Fibroblast of pulmonary artery (primary cell): ENCODE measurements at places on chromosomes 13 and 19.
A peak's percentile ranks its signal among the peaks of the same experiment; 100 is the strongest.

DNA sequence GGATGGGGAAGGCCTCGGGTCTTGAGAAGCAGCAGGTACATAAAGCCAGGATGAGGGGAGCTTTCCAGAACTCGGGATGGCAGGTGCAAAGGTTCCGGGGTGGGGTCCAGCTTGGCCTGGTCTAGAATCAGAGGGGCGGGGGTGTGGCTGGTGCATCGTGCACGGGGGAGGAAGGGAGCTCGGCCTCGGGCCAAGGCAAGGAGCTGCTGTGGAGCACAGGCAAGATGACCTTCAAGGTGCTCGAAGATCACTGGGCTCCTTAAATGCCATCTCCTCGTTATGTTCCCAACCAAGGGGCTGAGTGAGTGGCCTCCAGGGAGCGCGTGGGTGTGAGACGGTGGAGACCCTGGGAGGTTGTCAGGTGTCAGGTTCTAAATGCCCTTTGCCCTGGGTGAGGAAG, 16.1 kb upstream of the SIGLEC11 start:
- DNase-seq, result no peak

DNA sequence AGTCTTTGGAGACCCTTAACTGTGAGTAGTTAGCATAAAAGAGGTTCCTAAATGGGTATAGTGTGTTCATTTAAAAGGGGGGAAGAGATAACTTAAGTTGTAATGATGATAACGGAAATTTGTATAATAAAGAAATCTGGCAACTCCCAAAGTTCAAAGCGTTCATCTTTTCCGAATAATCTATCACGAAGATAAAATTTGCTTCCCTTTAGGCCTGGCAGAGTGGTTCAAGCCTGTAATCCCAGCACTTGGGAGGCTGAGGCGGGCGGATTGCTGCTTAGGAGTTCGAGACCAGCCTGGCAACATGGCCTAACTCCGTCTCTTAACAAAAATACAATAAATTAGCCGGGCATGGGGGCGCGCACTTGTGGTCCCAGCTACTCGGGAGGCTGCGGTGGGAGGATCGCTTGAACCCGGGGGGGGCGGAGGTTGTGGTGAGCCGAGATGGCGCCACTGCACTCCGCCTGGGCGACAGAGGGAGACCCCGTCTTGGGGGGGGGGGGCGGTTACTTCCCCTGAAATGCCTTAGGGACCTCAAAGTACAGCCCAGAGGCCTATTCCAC, 934 bp downstream of the N4BP2L2 start:
- DNase-seq, result peak; percentile 19

- DNase-seq, result no peak
Measured at GRCh38 chr13:111209613-111210012, 94.5 kb downstream of the ARHGEF7 start.

- no peak for DNase-seq
Measured at GRCh38 chr19:1675633-1676350, 23.4 kb upstream of the TCF3 start.

DNA sequence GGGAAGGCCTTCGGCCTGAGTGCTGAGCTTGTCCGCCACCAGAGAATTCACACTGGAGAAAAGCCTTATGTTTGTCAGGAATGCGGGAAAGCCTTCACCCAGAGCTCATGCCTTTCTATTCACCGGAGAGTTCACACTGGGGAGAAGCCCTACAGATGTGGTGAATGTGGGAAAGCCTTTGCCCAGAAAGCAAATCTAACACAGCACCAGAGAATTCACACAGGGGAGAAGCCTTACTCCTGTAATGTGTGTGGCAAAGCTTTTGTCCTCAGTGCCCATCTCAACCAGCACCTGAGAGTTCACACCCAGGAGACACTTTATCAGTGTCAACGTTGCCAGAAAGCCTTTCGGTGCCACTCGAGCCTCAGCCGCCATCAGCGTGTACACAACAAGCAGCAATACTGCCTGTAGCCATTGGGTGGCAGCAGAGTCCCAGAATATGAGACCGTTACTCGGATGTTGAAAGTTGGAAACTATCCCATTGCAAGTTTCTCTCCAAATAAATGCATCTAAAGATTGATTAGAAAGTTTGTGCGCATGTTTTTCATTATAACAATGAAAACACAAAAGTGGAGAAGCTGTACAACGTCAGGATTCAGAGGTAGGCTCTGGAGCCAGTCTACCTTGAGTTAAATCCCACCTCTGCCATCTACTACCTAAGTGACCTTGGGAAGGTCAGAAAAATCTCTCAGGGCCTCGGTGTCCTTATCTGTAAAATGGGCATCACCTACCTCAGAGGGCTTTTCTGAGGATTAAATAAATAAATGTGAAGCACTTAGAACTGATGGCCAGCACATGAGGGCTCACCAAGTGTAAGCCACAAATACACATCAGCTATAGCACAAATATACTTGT, 21.1 kb downstream of the ZNF473 start:
- peak; percentile 17 for DNase-seq

- DNase-seq, result no peak
Measured at GRCh38 chr19:30087381-30088138, 145.5 kb downstream of the URI1 start.

DNA sequence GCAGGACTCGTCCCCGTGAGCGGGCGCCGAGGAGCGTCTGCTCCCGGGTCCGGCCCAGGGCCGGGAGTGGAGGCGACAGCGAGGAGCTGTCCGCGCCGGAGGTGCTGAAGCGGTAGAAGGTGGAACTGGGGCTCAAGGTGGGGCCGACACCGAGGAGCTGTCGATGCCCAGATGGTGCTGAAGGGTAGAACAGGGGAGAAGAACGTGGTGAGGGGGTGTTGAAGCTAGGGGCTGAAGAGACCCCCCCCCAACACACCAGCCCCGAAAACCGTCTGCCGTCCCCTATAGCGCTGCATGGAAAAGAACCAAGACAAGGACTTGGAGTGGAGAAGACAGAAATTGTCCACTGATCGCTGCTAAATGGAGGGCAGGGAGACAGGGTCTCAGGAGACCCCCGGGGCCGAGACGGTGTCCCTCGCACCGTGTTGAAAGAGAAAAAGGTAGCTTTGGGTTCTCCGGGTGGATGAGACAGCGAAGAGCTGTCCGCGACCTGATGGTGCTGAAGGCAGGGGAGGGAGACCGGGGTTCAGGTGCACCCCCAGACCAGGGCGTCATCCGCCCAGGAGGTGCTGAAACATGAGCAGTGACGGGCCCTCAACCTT, 7.1 kb upstream of the PDE4C start:
- DNase-seq, result peak; percentile 54

DNA sequence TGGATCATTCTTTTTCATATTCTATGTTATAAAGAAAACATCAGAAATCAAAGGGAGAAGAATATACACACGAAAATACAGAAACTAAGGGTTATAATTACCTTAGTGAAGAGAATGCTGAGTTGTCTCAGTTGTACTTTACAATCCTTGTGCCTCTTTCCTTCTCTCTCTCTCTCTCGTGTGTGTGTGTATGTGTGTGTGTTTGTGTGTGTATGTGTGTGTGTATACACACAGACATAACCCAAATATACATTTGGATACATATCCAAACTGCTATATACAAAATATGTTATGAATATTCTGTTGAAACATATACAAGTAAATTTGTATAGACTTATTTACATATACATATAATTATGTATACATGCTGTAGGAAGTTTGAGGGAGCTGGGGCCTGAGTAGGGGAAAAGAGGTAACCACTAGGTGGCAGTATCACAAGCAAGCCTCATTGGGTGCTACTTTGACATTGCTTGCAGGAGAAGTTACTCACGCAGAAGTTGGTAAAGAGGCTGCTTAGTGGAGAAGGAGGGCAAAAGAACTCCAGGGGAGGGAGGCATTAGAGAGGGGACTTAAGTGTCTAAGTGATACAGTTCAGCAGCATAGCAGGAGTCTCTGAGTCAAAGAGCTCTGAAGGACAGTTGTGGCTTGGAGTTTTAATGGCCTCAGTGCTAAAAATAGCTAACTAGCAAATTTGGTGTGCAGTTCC, 465.1 kb upstream of the PCDH20 start:
- DNase-seq, result peak; percentile 41

GRCh38 chr13:66154976-66155375, 1075.2 kb downstream of the PCDH9 start:
- DNase-seq, result peak; percentile 28

GRCh38 chr13:30722361-30722760, 13.0 kb upstream of the ALOX5AP start:
- DNase-seq, result no peak

DNA sequence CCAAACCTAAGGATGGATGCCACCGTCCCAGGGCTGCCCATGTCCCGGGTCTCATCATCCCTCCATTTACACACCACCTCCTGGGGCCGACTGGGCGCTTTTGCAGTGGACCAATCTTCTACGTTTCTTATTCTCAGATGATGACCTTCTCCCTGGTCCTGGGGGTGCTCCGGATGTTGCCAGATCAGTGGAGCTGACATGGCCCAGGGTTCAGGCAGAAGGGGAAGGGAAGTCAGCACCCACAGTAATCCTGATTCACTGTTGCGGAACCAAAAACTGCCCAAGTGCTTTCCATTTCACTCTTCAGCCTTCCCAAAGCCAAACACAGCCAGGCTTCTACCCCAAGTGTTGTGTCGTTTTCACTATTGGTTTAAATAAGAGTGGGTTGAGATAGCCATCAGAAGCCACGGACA, 29.8 kb downstream of the RAB20 start:
- no peak for DNase-seq

DNA sequence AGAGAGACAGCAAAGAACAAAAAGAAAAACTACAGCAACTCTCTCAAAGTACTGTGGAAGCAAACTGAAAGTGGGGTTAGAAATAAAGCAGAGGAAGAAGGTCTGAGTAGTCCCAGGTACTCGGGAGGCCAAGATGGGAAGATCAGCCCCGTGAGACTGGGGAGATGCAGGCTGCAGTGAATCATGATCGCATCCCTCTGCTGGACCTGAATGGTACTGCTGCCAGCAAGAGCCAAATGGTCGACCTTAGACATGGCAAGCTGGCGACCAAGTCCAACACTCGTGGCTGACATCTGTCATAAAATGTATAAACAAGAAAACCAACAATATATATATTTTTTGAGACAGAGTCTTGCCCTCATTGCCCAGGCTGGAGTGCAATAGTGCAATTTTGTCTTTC, 33.7 kb upstream of the ZNF724 start:
- DNase-seq, result peak; percentile 38

GRCh38 chr13:88369866-88370265, 698.7 kb downstream of the SLITRK5 start:
- DNase-seq, result no peak

- DNase-seq, result peak; percentile 75
Measured at GRCh38 chr19:36973021-36973843, 57.1 kb downstream of the ZNF568 start.

DNA sequence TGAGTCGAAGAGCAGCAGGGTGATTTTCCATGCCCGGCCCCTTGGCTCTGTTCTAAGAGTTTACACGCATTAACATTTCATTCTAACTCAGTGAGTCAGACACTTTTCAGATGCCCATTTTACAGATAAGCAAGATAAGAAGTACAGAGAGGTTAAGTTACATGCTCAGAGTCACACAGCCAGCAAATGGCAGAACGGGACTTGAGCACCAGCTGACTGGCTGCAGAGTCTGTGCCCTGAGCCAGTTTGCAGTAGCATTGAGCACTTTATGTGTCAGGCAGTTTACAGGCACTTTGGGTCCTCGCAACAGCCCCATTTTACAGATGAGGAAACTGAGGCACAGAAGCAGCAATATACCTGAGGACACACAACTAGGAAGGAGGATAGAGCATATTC, 19.0 kb downstream of the CCDC8 start:
- peak; percentile 29 for DNase-seq

GRCh38 chr13:62046512-62046911, 630.9 kb upstream of the PCDH20 start:
- no peak for DNase-seq

DNA sequence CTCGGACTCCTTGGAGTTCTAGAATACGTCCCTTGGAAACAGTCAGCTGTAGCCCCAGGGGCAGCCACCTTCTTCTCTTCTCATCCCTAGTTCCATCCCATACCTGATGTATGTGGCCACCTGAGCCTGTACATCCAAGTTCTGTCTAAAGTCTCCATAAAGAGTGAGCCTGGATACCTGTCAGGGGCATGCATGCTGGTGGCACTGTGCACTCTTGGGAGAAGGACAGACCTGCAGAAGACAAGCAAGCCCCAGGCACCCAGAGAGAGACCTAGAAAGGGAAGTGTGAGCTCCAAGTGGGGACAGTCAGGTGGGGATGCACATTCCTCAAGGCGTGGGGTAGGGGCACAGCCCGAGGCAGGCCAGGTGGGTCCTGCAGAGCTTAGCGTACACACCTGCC, 21.4 kb downstream of the SIAH3 start:
- no peak for DNase-seq

DNA sequence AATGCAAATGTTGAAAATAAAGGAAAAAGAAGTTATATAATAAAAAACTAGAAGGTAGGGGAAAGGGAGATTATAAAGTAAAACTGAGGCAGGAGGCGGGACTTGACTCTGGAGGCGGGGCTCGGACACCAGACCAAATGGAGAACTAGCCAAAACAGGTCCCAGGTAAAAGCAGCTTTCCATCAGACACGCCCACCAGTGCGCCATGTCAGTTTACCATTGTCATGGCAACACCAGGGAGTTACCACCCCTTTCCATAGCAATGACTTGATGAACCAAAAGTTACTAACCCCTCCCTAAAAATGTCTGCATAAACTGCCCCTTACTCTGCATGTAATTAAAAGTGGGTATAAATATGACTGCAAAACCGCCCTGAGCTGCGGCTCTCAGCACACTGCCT, 70.9 kb downstream of the PEPD start:
- no peak for DNase-seq

GRCh38 chr13:26677156-26677555, 83.4 kb downstream of the GPR12 start:
- no peak for DNase-seq

- peak; percentile 65 for DNase-seq
Measured at GRCh38 chr19:38707512-38708114, 36.7 kb downstream of the CAPN12 start.

GRCh38 chr19:43430976-43431375, 16.3 kb downstream of the TEX101 start:
- no peak for DNase-seq

GRCh38 chr13:91312324-91312723, 35.2 kb upstream of the MIR17HG start:
- no peak for DNase-seq

DNA sequence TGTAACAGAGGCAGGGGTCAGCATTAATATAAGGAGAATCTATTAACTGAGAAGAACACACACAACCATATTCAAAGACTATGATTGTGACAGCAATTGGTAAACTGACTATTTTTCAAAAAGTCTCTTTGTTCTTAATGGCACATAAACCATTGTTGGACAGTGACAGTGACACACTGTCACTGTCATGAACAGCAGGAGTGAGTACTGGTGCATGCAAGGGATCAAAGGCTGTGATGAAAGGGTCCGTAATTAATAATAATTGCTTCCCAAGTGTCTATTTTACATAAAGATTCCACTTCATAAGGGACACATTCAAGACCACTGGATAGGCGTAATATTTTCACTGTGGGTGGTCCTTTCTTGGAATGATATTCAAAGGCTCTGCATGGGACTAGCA, 50.7 kb downstream of the LHFPL6 start:
- DNase-seq, result no peak

- no peak for DNase-seq
Measured at GRCh38 chr13:98181111-98181815, 4.2 kb upstream of the RNF113B start.

DNA sequence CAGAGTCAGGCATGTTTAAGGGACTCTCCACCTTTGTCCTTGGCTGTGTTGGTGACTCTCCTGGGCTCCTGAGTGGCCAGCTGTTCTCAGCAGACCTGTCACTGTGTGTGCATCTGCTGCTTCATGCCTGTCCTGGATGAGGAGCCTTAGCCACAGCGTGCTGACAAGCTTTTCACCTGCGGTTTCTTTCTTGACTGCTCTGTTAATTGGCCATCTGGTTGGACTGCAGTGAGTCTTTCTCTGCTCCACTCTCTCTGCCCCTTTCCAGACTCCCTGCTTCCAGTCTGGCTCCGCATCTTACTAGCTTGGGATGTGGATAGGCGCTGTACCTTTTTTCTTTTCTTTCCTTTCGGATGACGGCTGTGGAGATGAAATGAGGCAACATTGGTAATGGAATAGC, 38.8 kb downstream of the POLR1D start:
- no peak for DNase-seq
